SHP77 treated with DMSO at 0.1 percent for 48 hours (cell line): ENCODE measurements at places on chromosomes 3 and 15.
A peak's percentile ranks its signal among the peaks of the same experiment; 100 is the strongest.

DNA sequence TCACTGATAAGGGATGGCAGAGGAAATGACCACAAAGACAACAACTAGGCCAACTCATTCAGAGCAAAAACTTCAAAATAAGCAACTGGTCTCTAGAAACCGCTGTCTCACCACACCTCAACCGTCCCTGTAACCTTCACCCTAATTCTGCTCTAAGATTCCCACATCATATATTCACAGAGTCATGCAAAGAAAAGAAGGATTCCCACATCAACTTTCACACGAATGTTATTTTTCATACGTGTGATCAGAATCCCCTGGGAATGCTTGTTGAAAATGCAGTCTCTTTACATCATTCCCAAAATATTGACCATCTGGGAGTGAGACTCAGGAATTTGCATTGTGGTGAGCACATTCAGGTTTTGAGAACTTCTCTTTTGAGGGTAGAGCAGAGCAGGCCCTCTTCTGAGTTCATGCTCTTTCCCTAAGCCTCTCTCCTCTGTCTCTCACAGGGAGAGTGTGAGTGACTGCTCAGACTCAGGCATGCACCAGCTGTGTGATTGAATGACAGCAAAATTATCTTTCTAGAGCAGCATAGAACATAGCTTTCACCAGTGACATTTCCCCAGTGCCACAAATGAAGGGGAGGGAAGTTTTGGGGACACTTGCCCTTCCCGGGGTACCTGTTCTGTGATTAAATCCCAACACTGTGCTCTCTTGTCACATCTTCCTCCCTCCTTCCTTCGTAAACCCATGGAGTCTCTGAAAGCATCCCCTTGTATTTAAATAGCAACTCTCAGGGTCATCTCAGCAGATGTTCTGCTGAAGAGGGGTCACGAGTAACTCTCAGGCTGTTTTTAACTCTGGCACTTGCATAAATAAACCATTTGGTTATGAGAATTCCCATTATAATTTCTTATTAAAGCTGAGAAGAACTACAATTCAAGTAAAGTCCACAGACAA is 170.9 kb downstream of the PLCL2 start:
- no peak for DNase-seq

GRCh38 chr3:22419261-22419660 is 668.3 kb upstream of the ZNF385D start:
- DNase-seq: no peak

GRCh38 chr15:87032295-87032694 is 952.6 kb downstream of the AGBL1 start:
- no peak for DNase-seq

DNA sequence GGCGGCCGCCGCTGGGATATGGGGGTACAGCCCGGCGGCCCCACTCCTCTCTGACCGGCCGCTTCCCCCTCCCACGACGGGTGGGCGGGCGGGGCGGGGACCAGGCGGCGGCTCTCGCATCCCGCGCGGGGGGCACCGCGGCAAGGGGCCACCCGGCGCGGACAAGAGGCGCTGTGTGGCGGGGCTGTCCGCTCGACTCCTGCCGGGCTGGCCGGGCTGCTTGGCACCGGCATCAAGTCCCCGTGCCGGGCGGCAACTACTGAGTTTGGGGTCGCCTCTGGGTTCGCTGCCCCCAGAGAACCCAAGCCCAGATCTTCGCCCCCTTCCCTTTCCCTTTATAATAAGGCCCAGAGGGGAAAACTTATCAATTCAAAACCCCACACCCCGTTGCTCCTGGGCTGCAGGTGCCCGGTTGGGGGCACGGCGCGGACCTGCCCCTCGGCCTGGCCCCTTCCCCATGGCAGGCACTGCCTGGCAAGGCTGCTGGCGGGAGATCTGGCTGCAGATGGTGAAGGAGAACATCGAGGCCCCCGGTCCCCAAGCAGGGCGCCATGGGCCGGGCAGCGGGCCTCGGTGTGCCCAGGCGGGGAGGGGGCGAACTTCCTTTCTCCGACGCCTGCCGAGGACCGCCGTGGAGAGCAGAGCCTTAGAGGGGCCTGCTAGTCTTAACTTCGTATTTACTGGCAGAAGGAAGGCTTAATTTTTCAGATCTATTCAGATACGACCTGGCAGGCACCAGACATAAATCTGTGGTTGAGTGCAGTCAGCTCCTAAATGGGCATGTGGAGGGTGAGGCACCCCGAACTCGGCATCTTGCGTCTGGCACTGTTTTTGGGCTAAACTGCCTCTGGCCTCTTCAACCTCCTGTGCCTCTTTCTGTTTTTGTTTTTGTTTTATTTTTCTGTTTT is 911 bp downstream of the APBA2 start:
- DNase-seq: no peak

- DNase-seq: no peak
Measured at GRCh38 chr3:72652395-72652794, 195.8 kb downstream of the SHQ1 start.

DNA sequence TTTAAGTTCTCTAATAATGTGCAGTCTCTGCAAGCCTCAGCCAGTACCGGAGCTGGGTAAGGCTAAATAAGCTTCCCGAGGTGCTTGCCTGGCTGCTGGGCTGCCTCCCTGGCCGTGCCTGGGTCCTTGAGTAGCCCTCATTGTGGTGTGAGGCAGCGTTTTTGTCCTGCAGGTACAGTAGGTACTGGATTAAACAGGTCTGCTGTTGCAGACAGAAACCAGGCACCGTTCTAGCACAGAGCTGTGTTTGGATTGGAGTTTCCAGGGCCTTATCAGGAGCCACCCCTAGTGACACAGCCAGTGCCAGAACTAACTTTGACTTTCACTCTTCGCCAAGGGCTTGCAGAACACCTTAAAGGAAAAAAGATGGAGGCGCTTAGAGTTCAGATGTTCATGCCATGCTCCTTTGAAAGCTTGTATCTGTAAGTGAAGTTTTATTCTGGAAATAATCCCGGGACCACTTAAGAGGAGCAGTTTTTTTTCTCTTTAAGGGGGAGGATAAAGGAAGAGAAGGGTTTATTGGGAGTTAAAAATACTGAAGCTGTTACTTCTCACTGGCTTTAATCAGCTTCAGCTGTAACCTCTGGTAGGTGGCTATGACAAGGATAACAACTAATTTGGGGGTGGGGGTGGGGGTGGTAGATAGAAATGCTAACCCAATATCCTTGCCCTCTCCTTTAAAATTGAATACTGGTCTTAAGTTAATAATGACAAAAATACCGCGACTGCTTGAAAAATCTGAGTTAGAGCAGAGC is 126.8 kb downstream of the MITF start:
- DNase-seq: no peak

- DNase-seq: no peak
Measured at GRCh38 chr3:69065318-69065964, 13.3 kb upstream of the TMF1 start.

GRCh38 chr3:13518516-13518953 is 30.4 kb upstream of the FBLN2 start:
- no peak for DNase-seq

DNA sequence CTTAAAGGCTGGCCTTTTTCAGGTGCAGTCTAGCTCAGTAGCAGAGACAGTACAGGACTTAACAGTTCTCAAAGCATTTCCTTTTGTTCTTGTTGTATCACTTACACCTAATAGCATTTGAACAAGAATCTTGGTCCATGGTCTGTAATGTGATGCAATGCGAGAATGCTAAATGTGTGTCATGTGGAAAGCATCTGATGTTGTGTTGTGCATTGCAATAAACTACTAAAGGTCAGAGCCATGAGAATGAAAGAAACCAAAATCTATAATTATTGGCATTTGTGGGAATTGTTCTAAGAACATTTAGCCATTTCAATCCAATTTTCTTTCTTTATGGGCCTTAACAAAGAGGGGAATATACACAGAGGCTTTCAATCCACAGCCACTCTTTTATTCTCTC is 324.5 kb upstream of the ROBO2 start:
- no peak for DNase-seq

- no peak for DNase-seq
Measured at GRCh38 chr3:13894807-13895154, 14.9 kb upstream of the WNT7A start.

DNA sequence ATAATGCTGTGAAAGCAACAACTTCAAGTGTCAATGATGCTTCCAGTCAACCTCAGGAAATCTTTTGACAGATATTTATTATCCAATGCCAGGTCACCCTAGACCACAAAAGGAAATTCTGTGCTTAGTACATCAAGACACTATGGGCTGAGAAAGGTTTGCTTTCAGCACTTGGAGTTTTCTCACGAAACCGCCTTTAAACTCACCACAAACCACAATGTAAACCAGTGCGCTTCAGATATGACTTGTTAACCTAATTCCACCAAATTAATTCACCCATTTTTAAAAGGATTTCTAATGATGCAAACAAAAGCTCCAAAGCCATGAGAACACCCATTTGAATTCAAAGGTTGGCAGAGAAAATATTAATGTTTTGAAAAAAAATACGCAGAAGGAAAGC is 292.9 kb upstream of the NR2F2 start:
- DNase-seq: no peak

DNA sequence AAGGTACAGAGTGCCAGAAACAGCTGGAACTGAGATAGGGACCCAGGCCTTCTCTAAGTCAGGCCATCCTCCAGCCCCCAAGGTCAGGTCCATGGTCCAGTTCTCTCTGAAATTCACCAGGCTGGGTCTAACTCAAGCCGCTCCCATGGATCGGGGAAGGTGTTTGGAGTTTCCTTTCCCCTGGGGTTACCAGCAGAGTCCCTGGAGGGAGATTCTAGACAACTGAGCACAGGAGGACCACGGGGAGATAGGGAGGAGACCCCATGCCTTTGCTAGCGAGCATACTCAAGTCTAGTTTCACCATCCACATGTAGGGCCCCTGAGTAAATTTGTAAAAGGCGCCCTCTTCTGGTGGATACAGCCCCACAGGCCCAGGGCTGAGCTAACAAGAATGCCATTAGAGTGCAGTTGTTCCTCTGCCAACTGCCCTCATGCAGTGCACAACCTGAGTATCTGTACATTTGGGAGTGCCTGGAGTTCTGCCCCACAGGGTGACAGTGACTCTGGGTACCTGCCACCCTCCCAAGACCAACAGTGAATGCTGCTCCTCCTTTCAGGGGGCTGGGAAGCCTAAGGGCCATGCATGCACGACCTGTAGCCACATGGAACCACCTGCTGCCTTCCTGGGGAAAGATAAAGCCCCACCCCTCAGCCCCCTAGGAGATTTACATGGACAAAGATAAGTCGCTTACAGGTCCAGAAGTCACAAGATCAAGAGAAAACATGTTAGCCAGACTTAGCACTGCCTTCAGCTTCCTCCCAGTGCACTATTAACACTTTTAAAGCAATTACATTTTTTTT is 89.0 kb downstream of the IQSEC1 start:
- DNase-seq: peak; percentile 72

- no peak for DNase-seq
Measured at GRCh38 chr3:157241599-157241998, 81.7 kb upstream of the CCNL1 start.

DNA sequence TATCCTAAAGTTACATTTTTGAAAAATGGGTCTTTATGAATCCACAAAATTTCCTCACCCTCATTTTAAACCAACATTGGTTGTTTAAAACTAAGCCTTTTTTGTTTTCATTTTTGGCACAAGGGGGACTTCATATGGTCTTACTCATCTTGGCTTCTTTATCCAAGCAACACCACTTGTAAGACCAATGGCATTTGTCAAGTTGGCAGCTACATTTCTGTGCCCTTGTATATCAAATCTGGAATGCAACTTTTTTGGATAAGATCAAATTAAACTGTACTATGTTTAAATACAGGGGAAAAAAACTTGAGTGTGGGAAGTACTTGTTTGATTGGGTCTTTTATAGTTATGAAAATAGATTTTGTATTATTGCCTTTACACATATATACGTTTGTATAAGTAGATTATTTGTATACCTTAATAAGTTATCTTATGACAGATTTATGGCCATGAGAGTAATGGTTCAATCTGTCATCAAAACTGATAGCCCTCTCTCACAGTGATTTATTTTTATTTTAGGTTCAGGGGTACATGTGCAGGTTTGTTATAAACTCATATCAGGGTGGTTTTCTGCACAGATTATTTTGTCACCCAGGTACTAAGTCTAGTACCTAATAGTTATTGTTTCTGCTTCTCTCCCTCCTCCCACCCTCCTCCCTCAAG is 43.4 kb downstream of the GPR160 start:
- DNase-seq: no peak

DNA sequence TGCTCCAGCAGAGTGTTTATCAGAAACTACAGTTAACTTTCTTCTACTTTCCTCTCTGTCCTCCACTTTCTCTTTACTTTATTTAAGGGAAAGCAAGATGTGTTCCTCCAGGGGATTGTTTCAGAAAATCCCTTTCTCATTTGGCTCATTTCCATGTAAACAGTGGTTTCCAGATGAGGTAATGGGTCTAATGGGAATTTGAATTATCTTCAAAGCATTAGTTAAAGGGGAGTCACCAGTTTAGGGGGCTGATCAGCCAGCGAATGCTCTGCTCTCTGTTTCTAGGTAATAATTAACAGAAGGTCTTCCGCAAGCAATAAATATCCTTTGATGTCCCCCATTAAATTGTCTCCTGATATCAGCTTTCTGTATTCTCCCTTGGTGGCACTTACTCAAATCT is 30.4 kb upstream of the ZNF639 start:
- no peak for DNase-seq

DNA sequence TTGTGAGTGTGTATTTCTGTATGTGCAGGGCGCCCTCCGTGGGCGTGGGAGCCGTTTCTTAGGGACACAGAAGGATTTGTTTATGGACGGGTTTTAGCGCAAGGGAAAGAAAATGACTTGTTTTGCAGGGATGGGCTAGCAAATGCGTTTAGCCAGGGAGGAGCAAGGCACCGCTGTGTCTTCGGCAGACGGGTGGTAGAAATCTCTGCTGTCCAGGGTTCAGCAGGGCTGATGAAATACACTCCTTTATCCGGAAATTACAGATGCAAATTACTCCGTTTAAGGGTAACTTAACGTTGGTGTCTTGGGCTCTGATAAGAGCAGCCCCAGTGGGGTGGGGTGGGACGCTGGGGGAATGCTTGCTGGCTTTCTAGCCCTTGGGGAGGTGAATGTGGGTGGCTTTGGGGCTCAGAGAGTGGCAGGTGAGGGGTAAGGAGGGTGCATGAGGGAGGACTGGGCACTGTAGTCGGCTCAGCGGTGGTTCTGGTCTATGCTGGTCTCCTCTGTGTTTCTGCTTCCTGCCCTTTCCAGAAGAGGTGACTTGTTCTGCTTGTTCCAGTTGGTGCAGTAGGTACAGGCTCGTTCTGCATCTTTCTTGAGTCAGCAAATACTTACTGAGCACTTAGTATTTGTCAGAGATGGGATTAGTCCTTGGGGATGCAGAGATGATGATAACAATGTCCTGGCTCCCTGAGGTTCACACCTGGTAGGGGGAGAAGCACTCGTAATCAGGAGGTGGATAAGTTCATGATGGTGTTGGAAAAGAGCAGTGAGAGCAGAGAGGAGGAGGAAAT is 954 bp downstream of the SV2B start:
- no peak for DNase-seq

- DNase-seq: no peak
Measured at GRCh38 chr15:73142802-73143762, 90.8 kb downstream of the NEO1 start.

- DNase-seq: no peak
Measured at GRCh38 chr3:134388788-134389485, 14.7 kb upstream of the AMOTL2 start.

DNA sequence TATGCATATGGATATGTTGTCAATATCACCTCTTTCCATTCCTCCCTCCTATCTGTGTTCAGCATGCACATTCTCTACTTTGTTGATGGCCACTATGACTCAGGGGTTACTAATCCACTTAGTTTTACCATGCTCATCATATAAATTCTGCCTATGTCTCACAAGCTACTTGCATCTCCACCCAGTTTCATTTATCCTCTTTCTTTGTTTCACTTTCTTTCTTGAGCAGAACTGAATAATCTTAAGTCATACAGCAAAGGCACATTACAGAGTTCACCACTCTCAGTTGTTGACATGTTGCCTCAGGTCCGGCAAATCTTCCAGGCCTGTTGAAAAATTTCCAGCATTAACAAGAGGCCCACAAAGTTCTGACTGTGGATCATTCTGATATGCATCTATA is 71.5 kb downstream of the SSR3 start:
- no peak for DNase-seq
